ENCODE measurements at places on chromosomes 1 and 21.

GRCh38 chr1:94025383-94026340 is 95.3 kb downstream of the ABCA4 start:
- peak; percentile 56 for DNase-seq

DNA sequence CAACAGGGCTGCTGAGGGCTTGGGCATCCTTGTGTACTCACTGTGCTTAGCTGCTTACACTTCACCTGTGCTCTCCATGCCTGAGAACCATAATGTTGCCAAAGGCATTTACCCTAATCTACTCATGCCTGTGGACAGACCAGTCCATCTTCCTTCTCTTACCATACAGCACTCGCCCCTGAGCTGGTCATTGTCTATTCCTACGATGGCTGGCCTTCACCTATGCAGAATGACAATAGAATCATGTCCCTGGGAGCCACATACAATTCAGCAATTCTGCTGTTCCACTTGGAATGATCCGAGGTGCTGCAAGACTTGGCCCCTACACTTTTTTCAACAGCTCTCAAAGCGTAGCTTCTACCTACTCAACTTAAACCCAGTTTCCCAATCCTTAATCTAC is 96.5 kb downstream of the PAPPA2 start:
- DNase-seq, result no peak

- DNase-seq, result no peak
Observed at GRCh38 chr1:214317734-214318133, 36.8 kb downstream of the SMYD2 start.

GRCh38 chr1:201327687-201328240 is 44.5 kb downstream of the PKP1 start:
- DNase-seq, result no peak

DNA sequence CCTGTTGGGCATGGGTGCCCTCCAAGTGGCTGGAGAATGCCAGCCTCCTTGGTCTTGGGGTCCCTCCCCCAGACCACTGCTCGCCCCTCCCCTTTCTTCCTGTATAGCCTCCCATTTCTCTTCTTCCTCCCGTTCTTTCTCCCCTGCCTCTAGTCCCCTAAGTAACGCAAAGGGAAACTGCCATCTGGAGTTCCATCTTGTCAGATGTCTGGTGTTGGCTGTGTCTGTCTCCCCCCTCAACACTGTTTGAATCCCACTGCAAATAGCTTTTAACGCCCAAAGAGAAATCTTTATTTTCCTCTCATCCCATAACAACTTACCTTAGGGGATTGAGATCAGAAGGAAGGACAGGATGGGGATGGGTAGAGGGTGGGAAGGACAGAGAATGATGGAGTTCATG is 55.3 kb upstream of the CSF3R start:
- DNase-seq, result no peak

DNA sequence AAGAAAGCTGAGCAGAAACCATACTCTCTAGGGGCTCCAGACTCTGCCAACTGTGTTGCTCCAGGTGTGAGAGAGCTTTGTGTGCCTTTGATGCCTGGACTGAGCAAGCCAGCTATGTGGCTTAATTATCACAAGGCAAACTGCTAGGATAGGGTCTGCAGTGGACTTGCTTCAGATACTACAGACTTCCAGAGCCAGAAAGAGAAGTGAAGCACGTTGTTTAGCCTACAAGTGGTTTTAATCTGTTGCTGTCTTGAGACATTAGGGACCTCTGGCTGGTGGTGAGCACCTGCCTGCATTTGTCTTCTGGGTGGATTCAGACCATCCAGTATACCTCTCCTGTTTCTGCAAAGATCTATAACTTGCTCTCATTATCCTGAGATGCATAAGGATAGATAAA is 353.4 kb upstream of the PLXNA2 start:
- DNase-seq, result no peak

Measured in SHP77 treated with DMSO at 0.1 percent for 48 hours (cell line).